ENCODE measurements at places on chromosomes 2 and 18.

DNA sequence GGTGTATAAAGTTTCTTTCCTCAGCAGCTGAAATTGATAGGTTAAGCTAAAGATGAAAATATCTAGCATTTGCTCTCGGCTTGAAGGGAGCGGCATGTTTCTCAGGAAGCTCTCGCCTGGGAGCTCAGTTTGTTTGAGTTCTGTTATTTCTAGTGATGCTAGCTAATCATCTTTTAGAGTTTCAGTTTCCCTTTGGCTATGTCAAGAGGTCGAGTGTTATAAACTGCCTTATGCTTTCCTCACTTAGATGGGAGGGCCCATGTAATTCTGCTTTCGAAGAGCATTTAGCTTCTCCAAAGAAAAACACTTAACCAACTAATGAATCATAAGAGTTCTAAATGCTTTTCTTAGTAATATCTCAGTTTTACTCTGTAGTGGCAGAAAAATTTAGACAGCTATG, 33.6 kb downstream of the PLCL1 start:
- no peak for DNase-seq

GRCh38 chr2:74924463-74925265, 33.8 kb upstream of the POLE4 start:
- no peak for DNase-seq

GRCh38 chr18:67310826-67311225, 205.7 kb downstream of the DSEL start:
- no peak for DNase-seq

GRCh38 chr2:121992700-121993099, 237.2 kb downstream of the TSN start:
- DNase-seq = no peak

GRCh38 chr18:24657444-24657842, 197.0 kb downstream of the HRH4 start:
- no peak for DNase-seq

DNA sequence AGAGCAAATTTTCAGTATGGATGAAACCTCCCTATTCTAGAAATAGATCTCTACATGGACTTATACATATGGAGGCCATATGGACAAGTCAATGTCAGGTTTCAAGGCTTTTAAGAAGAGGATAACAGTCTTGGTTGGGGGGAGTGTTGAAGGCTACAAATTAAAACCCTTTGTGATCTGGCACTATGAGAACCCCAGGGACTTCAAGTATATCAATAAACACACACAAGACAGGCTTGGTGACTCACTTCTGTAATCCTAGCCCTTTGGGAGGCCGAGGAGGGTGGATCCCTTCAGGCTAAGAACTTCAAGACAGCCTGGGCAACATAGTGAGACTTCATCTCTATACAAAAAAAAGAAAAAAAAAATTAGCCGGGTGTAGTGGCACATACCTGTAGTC, 127.2 kb upstream of the SP5 start:
- no peak for DNase-seq
